ENCODE measurements at places on chromosomes 16 and 17. TPM values are rescaled to one million over a fixed set of nuclear protein-coding genes. Genes with fewer than 3 reads are reported as not detected.

CARD14 gene
- total RNA-seq, result not detected

HERPUD1 gene
- total RNA-seq, result 116 TPM

HBA1 gene
- 187 TPM for total RNA-seq

SPATA22 gene
- not detected for total RNA-seq

ESRP2 gene
- total RNA-seq, result 0.70 TPM

DNA sequence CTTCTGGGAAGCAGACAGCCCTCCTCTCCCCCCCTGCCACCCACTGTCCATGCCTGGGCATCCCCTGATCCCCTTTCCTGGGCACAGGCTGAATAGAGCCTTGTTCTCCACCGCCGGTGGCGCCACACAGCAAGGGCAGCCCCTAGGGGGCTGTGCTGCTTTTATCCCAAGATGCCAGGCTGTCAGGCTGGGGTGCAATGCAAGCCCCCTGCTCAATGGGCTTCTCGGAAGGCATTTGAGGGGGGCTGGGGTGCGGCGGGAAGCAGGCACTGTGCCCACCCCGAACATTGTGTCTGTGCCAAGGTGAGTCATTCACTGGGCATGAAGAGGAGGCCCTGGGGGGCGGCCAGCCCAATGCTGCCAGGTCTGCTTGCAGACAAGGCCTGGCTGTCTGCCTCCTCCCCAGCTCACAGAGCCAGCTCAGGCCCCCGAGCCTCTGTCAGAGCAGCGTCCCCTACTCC, 1.5 kb upstream of the GFAP start:
- peak; percentile 54 for DNase-seq

DNA sequence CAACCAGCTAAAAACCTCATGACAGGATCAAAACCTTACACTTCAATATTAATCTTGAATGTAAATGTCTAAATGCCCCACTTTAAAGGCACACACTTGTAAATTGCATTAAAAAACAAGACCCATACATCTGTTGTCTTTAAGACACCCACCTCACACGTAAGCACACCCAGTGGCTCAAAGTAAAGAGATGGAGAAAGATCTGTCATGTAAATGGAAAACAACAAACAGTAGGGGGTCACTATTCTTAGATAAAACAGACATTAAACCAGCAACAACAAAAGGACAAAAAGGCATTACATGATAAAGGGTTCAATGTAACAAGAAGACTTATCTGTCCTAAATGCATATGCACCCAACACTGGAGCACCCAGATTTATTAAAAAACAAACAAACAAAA, 35.6 kb downstream of the SDR42E1 start:
- DNase-seq, result no peak

GRCh38 chr17:79038545-79039135, 14.7 kb downstream of the C1QTNF1 start:
- DNase-seq, result peak; percentile 21

- no peak for DNase-seq
Observed at GRCh38 chr16:86579268-86580062, 1.1 kb downstream of the FOXL1 start.

- no peak for DNase-seq
Observed at GRCh38 chr16:88955906-88956305, 21.1 kb downstream of the CBFA2T3 start.

DNA sequence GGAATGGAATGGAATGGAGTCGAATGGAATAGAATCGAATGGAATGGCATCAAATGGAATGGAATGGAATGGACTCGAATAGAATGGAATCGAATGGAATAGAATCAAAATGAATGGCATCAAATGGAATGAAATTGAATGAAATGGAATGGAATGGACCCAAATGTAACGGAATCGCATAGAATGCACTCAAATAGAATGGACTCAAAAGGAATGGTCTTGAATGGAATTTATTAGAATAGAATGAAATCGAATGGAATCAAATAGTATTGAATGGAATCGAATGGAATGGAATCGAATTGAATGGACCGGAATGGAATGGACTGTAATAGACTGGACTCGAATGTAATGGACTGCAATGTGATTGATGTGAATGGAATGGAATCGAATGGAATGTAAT, 501.4 kb upstream of the WSB1 start:
- DNase-seq, result no peak

- no peak for DNase-seq
Observed at GRCh38 chr17:46851029-46851741, at the start of gene WNT9B. WNT9B (plus strand) TSS chr17:46851583; CDS start chr17:46851639, 56 bp downstream.

DNA sequence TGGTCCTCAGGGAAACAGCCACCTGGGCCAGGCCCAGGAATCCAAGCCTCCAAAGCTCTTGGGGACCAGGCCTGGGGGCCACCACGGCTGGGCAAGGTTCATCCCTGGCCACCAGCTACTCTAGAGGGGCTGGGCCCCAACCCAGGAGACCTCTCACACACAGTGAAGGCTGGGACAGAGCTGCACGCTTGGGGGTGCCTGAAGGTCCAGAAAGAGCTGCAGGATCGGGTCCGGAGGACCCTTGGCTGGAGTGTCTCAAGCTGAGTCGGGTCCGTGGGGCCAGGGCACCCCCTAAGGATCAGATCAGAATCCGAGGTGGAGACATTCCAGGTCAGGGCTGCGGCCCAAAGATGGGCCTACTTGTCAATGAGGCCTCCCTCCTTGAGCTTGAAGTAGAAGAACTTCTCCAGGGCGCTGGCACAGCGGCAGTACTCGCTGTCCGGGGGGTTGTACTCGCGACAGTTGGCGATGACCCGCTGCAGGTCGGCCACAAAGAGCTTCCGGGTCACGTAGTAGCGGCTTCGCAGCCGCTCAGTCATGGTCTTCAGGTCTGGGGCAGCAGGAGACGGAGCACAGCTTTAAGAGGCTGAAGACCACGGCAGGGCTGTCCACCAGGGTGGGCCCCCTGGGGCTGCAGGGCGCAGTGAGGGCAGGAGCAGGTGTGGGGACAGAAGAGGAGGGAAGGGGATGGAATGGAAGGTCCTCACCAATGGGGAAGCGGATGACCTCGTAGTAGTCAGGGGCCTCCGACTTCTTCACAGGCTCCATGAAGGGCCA, 967 bp upstream of the DHX58 start:
- no peak for DNase-seq

GRCh38 chr17:60392845-60393702, 1.1 kb upstream of the USP32 start:
- DNase-seq, result peak; percentile 31

DNA sequence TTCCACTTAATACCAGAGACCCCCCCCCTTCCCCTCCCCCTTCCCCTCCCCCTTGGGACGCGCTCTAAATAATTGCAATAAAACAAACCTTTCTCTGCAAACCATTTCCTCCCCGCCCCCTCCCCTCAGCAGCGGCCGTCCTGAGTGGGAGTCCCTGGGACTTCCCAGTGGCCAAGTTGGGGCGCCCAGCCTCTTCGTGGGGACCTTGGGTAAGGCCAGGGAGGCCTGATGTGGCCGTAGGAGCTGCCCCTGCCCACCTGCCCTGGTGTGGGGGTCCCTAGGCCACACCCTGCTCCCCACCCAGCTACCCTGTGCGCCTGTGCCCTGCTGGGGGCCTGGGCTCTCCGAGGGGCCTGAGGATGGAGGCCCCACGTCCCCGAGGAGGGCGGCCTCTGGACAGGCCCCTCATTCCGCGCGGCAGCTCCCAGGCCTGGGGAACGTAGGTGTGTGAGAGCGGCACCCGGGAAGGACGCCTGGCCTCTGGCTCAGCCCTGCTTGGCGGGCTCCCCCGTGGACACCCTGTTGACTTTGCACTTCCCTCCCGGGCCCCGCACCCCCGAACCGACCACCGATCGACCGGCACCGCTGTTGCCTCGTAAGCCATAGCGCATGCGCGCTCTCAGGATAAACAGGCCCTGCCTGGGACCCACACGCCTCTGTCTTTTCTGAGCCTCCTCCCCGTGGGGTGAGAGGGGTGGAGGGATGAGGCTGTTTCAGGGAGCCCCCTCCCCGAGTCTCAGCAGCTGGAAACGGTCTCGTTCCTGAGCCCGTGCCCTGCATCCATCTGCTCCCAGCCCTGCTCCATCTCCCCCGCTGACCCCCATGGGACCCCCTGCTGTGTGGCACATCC, 9.0 kb downstream of the NTHL1 start:
- DNase-seq, result peak; percentile 64
